CD4-positive, alpha-beta T cell treated with Interleukin-1 beta for 1 hour (primary cell): ENCODE measurements at places on chromosomes 3 and 15.

GRCh38 chr3:109985943-109986555 lies 648.7 kb upstream of the DPPA4 start:
- no peak for DNase-seq

GRCh38 chr15:90465930-90466567 lies 63.7 kb upstream of the CRTC3 start:
- no peak for DNase-seq

DNA sequence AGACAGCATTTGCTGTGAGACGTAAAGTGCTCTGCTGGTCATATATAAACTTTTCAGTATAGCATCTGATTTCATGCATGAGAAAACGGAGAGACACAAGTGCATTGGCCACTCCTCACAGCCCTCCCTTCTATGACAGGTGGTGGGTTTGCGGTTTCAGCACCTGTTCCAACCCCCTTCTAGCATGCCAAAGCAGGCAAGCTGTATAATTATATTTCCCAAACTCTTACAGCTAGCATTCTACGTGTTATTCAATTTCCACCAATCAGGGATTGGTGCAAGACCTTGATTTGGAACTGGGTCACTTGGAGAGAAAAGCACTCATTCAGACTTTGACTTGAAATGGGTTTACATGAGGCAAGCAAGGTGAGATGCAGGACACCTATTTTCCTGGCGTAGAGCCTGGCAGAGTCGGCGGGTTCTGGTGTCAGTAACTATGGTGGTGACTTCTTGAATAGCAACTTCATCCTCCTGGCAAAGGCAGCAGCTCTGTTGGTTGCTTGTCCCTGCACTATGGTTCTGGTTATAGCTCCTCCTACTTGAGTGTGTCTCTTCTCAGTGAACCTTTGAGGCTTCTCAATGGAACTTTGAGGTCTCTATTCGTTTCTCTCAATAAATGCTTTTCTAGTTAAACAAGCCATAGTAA lies 356.5 kb downstream of the TBL1XR1 start:
- DNase-seq, result no peak

- no peak for DNase-seq
These were observed 7.3 kb downstream of the ALPK3 start for GRCh38 chr15:84824260-84825007.

GRCh38 chr15:78321041-78321570 lies 19.0 kb upstream of the CRABP1 start:
- no peak for DNase-seq

GRCh38 chr15:75887178-75887577 lies 16.5 kb upstream of the FBXO22 start:
- no peak for DNase-seq

GRCh38 chr3:56980798-56981390 lies 79.6 kb upstream of the SPATA12 start:
- no peak for DNase-seq

DNA sequence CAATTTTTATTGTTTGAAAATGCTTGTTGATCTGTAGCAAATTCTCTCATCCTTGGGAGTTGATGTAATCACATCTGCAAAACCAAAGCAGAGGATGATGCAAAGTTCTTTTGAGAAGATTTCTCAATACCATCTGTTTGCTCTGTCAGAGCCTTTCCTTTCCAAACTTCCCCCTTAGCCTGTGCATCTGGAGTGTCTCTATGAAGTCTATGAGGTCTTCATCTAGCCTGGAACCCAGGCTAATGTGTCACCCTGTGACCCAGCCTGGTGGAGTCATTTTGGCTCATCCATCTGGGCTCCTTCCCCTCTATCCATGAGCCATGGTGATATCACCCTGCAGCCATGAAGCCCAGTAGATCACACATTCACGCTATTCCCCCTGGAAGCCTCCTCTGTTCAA lies 123.2 kb upstream of the SLC7A14 start:
- DNase-seq, result no peak

- no peak for DNase-seq
These were observed 55.0 kb downstream of the TMEM39A start for GRCh38 chr3:119408243-119408950.

DNA sequence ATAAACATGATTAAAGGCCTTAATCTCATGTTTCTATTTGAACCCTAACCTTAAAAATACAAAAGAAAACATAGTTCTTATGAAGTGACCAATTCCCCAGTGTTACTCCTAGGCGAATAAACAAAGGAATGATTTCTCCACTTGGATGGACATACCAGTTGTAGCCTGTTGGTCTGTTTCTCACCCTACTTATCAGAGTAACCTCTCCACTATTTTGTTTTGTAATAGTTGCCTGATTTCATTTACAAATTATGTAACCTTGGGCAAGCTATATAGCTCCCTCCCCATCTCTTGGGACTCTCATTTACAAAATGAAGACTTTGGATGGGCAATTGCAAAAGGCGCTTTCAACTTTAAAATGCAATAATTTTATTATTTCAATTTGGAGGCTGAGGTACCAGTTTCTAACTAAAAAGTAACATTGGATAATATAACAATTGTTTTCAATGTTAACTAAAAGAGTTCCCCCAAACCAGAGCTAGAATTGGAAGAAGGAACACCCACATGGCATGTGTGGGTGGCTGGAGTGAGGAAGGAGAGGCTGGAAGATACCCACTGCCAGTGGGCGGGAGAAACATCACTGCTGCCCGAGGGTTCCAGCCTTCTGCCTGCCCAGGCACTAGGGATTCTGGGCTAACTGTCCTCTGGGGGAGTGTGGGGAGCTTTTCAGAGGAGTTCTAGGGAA lies 74.2 kb downstream of the RFTN1 start:
- DNase-seq, result no peak

DNA sequence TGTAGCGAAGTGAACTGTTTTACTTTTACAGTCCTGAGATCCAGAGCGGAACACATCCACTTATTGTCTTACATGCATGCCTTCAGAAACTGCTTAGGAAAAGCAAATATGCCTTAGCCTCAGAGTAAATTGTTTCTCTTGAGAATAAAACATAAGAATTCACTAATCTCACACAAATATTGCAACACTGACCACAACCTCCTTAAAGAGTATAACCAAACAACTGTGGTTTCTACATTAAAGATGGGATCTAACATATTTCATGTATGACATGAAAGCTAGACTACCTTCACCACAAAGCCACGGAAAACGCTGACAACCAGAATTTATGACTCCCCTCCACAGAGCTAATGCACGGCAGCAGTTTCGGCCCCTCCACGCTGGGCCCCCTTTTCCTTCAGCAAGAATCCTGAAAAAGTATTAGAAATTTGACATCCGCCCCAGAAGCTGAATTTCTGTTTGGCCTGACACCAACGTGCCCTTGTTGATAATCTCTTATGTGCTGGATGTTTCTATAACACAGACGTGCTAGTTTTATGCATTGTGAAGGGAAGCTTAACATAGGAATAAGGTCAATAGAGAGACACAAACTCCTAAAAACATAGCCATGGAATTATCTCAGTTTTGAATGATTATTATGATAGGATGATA lies 84.6 kb downstream of the GREM1 start:
- no peak for DNase-seq

GRCh38 chr3:197709135-197709534 lies 27.6 kb downstream of the RUBCN start:
- no peak for DNase-seq

DNA sequence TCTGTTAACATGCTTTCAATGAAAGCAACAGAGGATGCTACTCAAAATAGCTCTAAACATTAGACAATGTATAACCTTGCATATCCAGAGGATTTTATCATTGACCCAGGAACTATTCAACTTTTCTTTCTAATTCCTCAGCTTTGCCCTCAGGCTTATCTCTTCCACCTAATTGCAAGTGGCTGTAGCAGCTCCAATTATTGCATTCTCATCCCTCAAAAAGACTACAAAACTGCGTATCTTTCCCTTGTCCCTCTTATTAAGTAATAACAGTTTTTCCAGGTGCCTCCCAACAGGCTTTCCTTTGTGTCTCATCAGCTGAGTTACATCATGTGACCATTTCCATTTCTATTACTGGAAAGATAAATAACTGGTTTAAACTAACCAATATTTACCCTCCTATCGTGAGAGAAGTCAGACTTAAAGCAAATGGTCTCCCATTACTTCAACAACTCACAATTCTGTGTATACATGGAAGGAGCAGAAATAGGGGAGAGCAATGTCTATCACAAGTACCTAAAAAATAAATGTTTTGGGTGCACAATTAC lies 78.0 kb upstream of the MBNL1 start:
- no peak for DNase-seq

DNA sequence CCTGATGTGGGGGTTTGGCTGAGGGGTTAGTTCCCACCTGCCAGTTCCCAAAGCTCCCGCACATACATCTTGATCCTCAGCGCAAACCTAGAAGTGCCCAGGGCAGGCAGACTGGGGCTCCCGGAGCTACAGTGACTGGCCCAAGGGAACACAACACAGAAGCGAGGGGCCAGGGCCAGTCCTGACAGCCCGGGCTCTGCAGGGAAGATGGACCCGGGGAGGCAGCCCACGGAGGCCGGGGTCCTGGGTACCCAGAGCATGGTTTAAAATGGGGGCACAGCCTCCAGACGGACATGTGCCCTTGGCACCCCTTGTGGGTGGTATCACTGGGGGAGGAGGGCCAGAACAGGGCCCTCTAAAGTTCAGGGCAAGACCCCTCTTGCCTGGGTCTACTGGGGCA lies 5.1 kb downstream of the CPN2 start:
- no peak for DNase-seq

DNA sequence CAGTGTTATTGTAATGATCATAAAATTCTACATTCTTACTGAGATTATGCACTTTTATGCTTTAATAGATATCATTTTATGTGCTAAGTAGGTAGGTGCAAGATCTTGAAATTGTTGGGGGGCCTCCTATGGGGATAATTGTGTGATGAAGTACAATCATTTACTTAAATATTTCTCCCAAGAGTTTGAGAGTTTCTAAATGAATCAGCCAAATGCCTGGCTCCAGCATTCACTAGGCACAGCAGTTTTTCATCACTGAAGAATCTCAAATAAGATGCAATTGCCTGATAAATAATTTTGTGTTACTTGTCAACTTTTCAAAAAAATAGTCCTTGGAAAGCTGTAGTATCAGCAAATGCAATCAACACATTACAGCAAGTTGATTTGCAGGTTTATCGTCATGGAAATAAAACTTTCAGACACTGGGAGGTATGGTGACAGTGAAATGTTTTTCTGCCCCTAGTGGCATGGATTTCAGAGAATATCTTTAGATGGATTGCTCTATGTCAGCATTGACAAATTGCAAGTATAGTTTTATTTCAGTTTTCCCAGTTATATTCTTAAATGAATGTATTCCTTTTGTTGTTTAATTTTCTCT lies 167.1 kb downstream of the NEK11 start:
- DNase-seq, result no peak

- no peak for DNase-seq
These were observed 32.1 kb upstream of the TMEM207 start for GRCh38 chr3:190481779-190482178.

GRCh38 chr3:18743761-18744160 lies 318.6 kb upstream of the SATB1 start:
- DNase-seq, result no peak

DNA sequence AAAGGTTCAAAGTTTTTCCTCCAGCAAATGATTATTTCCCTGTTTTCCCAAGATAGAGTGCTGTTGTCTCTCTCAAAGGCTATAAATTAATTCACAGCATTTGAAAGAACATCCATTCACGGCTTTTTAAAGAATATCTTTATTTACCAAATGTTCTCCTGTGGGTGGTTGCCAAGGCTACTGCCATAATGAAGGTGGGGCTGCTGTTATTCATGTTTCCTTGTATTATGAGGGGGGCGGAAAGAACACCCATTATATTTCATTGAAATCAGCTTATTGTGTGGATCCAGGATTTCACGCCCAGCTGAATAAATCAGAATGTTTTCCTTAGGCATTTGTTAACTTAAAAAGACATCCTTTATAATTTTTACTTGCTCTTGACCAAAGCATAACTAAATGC lies 10.1 kb downstream of the SRP14 start:
- DNase-seq, result no peak

DNA sequence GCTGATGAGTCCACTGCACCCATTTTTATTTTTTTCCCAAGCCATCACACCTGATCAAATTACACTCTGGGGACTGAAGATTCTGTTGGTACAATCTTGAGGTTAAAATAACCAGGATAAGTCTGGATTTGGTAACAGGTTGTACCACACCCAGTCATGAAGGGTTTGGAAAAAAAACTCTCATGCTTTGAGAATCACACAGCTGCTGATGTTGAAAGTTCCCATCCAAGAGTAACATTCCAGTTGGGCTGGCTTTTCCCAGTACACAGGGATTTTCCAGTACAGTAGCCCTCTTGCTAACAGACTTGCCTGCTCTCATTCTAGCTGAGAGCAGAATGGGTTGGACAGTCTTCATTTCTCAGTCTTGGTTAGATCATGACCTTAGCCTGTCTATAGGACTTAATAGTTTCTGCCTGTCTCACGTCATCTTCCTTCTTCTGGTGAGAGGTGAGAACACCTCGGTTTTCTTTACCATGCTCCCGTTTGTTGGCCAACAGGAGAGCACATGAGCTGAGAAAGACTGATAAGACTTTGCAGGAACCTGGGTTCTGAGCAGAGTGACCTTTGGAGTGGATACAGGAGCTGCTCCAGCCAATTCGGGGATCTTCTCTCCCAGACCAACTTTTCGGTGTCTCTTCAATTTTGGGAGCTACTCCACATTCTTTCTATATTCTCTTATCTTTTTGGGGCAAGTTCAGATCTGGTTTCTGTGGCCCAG lies 300.1 kb upstream of the LYSMD4 start:
- no peak for DNase-seq

DNA sequence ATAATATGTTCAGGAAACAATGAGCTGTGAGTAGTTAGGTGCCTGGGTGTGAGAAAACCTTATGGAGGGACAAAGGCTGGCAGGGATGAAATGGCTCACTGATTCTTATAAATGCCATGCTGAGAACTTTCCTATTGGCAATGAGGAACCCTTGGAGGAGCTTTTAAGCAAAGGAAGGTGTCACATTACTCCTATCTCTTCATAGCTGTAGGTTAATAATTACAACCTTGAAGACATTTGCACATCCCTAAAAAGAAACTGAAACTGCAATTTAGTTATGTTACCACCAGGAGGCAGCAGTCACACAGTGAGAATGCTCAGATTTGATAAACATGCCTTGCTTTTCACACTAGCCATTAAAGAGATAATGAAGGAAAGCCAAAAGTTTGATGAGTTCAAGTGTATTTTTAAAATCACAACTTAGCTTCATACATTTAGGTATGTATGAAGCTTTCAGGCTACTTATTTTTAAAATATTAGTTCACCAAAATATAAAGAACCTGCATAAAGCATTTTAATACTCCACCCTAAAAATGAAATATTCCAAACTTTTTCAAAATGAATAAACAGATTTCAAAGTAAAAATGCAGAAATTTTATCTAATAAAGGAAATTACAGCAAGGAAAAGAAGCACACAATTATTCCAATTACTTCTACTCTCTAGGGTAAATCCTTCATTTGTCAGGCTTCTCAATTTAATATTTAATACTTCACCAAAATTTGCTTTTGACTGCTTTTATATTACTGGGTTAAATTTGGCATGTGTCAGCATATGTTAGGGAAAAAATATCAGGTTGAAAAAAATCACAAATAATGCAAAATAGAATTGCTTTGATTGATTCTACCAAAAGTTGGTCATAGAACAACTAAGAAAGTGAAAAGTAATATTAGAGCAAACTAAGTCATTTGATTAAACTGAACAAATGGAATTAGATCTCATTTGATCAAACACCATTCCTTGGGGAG lies 136.9 kb upstream of the SLC2A2 start:
- DNase-seq, result no peak
